ENCODE measurements at places on chromosomes 12 and 14.

- DNase-seq, result no peak
Observed at GRCh38 chr12:113874999-113875561, 91.0 kb downstream of the RBM19 start.

- DNase-seq, result no peak
Observed at GRCh38 chr12:661720-662486, 1.3 kb downstream of the NINJ2 start.

GRCh38 chr12:38904537-38905479 is 583 bp downstream of the CPNE8 start:
- DNase-seq, result peak; percentile 32

DNA sequence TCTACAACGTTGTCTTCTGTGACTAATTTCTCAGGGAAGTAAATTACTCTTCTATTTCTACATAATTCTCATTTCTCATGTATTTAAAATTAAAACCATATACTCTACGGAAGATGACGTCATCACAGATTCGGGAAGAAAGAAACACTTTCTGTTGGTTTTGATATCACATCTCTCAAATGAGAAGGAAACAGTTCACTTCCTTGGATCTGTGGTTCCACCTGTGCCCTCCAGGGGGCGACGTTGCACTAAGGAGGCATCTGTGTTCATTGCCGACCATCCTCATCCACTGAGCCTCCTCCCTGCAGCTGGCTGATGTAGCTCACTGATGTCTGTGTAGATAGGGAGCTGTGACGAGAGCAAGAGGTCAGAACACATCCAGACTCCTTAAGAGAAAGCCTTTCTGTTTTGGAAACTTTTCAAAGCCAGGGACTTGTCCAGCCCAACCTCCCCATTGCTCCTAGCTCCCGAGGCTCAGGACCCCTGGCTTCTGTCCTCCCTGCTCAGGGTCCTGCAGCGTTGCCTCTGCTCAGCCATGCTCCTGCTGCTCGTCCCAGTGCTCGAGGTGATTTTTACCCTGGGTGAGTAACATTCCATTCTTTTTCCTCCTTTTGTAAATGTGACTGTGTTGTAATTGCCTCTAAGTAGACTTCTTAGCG is 172.7 kb upstream of the OR4E1 start:
- no peak for DNase-seq

GRCh38 chr14:35988972-35989690 is 163.0 kb downstream of the BRMS1L start:
- DNase-seq, result no peak

- no peak for DNase-seq
Observed at GRCh38 chr12:19287302-19287701, 152.0 kb upstream of the AEBP2 start.

GRCh38 chr12:92421701-92422100 is 276.1 kb upstream of the BTG1 start:
- DNase-seq, result no peak

GRCh38 chr14:59338761-59339160 is 126.4 kb downstream of the GPR135 start:
- DNase-seq, result no peak

DNA sequence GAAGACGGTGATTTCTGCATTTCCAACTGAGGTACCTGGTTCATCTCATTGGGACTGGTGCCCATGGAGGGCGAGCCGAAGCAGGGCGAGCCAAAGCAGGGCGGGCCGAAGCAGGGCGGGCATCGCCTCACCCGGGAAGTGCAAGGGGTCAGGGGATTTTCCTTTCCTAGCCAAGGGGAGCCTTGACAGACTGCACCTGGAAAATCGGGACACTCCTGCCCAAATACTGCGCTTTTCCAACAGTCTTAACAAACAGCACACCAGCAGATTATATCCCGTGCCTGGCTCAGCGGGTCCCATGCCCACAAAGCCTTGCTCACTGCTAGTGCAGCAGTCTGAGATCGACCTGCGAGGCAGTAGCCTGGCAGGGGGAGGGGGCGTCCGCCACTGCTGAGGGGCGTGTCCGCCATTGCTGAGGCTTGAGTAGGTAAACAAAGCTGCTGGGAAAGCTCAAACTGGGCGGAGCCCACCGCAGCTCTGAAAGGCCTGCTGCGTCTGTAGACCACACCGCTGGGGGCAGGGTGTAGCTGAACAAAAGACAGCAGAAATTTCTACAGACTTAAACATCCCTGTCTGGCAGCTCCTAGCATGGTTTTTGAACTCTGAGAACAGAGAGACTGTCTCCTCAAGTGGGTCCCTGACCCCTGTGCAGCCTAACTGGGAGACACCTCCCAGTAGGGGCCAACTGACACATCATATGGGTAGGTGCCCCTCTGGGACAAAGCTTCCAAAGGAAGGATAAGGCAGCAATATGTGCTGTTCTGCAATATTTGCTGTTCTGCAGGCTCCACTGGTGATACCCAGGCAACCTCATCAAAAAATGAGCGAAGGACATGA is 77.2 kb downstream of the BAZ1A start:
- no peak for DNase-seq

- no peak for DNase-seq
Observed at GRCh38 chr12:69947897-69948296, 122.9 kb downstream of the MYRFL start.

GRCh38 chr12:132266802-132267201 is 62.6 kb downstream of the GALNT9 start:
- DNase-seq, result no peak

GRCh38 chr14:28542040-28542439 is 224.5 kb upstream of the FOXG1 start:
- DNase-seq, result no peak

Measured in GM03348 (cell line).